ENCODE measurements at places on chromosomes 2 and 18.

DNA sequence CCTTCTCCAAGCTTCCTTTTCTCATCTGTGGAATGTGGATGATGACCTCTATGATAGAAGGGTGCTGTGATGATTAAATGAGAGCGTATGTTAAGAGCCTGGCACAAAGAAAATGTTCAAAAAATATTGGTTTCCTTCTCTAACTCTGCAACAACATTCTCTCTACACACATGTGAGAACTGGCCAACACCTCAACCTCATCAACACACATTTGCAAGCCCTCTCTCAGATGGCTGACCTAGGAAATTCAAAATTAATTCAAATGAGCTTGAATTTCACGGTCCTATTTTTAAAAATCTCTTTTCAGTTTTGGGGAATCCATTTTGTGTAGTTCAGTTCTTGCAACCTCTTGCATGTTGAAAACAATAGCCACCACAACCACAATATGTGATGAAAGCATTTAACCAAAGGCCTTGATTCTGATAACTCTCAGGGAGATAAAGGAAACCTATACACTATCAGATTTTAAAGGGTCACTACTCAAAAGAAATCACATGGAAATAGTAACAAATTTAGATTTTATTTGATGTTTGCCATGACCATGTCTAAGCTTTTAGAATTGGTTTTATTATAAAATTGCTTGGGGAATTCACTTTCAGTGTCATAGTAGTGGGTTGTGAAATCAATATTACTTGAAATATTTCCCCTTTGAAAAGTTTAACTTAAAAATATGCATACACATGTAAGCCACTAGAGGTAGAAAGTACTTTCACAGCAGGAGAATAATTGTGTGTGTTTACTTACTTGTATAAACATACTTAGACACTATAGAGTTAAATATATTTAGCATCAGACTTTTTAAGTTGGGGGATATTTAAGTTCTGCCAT, 16.6 kb upstream of the NABP1 start:
- DNase-seq: no peak

DNA sequence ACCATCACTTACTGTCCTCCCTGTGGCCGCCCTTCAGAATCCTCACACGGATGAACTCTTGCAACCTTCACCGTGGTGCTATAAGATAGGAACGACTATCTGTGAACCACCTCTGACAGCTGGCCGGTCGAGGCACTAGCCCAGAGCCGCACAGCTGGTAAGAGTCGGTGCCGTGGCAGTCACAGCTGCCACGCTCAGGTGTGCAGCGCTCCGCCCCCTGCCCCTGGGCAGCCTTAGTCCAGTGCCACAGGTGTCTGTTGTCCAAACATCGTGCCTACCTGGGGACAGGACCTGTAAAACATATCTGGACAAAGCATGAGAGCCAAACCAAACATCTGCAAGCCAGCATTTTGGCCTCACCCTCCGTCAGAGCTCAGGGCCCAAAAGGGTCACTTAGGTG, 55.3 kb upstream of the SALL3 start:
- no peak for DNase-seq

DNA sequence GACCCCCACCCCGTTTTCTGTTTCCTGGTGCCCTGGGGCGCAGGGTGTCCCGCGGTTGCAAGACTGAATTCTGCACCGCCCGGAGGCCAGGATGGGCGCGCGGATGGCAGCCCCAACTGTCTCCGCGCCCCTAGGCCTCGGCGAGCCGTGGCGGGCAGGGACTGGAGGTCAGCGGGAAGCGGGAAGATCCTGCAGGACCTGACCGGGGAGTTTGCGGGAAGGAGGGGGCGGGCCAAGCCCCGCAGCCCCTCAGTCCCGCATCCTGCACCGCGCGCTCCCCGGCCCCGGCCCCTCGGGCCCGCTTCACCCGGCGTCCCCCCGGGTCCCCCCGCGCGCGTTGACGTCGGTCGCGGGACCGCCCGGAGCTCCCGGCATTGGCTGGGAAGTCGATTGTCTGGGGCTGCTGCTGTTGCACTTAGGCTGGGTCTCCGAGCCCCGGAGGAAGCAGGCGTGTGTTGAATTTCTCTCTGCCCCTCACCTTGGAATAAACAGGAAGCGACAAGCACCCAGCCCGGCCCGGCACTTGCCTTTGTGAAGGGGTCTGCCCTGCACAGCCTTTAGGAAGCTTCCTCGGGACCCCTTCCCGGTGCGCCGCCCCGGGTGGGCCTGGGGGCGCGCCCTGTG, at the start of gene LDLRAD4:
LDLRAD4 (plus strand) TSS at position 393 of the 624 bp plus-strand sequence.
- no peak for DNase-seq

GRCh38 chr18:74540652-74541421, 6.5 kb downstream of the CNDP1 start:
- DNase-seq: no peak

DNA sequence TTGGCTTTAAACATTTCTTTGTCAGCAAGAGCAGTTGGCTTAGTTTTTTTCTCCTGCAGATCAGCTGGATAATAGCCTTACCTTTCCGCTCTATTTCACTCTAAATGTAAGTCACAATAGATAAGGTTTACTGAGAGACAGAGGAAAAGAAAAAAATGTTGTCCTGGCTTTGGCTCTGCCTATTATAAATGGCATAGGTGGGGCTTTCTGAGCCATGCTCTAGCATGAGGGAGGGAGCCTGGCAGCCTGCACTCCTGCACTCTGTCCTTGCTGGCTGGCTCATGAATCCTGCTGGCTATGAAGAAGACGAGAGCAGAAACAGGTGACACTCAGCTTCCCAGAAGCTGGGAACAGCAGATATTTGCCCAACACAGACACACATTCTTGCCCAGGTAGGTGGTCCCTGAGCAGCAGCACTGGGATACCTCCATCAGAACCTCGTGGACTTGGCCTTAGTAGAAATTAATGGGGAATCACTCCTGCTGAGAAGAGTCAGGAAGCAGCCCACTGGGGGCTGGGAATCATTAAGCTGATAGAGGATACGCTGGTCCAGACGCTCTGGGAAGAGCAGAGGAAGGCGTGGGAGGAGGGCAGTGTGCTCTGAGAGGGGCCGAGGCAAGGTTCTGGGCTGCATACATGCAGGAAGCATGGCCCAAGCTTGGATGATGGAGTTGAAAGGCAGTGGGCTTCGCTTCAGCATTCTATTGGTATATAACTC, 514.4 kb upstream of the HS6ST1 start:
- no peak for DNase-seq

GRCh38 chr2:105005181-105005951, 32.5 kb upstream of the MRPS9 start:
- DNase-seq: no peak

DNA sequence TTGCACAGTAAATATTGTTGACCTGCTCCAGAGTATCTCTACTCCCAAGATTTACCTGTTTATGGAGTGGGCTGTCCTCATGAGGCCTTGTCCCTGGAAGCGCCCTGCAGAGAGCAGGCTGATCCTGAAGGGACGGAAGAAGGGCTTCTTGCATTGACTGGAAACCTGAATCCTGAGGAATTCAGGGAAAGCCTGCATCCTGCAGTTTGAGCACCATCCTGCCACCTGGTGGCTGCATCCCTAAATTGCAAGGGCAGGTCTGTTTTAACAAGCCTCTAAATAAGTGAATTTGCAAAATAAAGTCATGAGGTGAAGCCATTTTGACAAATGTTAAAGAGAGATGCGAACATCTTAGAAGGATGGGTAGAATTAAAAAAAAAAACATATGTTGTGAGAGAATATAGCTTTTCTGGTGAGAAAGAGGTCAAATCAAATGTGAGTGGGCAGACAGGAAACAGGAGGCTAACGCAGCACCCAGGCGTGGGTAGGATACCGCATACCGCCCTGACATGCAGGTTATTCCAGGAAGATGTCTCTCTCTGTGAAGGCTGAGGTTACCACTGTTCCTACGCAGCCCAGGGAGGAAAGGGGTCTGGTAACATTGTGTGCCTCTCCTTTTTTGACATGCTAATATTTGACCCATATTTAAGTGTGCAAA, 754.9 kb downstream of the RNF144A start:
- no peak for DNase-seq

DNA sequence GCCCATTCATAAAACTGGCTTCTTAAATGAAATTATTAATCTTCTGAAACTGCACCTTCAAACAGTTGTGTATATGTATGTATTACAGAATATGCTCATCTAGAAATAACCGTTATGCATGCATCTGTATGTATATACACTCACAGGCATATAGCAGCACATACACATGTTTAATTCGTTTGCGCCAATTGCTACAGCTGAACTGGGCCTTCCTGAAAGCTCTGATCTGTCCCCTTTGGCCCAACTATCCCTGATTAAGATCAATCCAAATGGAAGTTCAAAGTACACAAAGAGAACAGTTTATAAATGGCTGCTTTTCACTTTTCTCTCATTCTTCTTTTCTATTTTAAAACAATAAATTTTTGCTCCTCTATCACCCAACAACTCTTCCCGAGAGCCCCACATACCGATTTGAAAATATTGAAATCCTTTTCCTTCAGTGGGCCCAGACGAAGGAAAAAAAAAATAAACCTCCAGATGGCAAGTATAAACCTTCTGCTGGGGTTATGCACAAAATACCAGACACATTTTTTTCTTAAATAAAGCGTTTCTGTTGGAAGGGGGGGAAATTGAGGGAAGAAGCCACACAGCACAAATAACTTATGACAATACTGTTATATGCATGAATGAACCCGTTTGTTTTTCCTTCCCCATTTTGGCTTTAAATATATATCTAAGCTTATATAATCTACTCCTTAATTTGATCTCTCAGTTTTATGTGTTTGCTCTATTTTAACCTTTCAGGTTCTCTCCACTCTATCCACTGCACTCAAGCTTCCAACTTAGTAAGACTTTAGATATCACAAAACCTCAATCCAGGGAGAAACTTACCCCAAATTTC, 267.3 kb downstream of the TCF4 start:
- no peak for DNase-seq

DNA sequence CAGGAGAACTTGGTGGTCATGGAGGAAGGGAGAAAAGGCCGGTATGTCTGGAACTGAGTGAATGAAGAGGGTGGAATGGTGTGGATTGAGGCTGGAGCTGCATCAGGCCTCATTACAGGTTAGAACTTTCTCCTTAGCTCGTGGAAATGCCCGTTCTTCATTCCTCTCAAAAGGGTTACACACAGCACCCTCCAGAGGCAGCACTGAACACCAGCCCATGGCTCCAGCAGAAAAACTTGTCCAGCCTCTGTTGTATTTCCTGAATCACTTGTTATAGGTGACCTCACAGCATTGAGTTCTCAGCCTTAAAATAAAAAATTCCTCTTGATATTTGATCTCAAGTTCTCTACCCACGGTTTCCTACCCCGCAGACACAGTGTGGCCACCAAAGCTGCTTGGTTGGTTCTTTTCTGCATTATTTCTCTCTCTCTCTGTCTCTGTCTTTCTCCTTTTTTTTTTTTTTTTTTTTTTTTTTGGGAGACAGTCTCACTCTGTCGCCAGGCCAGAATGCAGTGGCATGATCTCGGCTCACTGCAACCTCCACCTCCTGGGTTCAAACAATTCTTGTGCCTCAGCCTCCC, 89.6 kb downstream of the ITGB1BP1 start:
- peak; percentile 76 for DNase-seq

- no peak for DNase-seq
These were observed 257.6 kb upstream of the SALL3 start for GRCh38 chr18:78721981-78722380.

DNA sequence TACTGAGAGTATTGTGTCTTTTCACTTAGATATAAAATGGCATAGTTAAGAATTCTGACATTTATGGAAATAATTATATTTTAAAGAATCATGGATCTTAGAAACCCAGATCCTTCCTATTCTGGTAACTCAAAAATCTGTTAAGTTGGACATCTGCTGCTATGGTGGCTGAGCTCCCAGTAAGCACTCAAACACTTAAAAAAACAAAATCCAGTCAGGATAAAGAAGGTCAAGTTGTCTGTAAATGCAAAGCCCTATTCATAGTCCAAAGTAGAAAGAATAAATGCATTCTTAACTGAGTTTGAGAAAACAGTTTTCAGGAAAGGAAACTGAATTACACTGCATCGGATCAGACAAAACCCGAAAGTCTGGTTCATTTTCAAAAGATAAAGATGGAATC, 35.6 kb downstream of the EIF2AK3 start:
- DNase-seq: no peak

GRCh38 chr2:112754564-112754963, 9.8 kb downstream of the CKAP2L start:
- DNase-seq: no peak

GRCh38 chr2:54372361-54372760, 83.8 kb upstream of the SPTBN1 start:
- no peak for DNase-seq

All from Caki2 (cell line).